Right lobe of liver (tissue), 6 donors: ENCODE measurements at places on chromosomes 4 and X.

DNA sequence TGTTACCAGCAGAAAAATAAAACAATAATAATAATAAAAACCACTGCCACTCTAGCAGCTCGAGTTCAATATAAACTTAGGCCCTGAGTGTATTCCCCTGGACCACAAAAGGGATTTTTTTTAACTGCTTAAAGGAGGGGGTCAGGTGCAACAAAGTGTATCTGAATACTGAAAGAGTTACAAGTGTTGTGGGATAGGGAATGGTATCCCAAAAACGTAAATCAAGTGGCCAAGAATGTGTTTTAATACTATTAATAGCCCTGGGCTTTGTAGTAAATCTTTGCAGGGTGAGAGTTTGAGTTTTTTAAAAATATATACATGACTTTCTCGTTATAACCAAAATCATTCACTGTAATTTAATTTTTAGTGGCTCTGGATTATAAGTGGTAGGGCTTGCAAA lies 860.1 kb upstream of the INTU start:
- H3K4me3 ChIP-seq, result no peak overlapping the region
- H3K27me3 ChIP-seq, result no peaks in the 10 kb centered on the region
- no peak for DNase-seq
- no peaks in the 10 kb centered on the region for H3K36me3 ChIP-seq

DNA sequence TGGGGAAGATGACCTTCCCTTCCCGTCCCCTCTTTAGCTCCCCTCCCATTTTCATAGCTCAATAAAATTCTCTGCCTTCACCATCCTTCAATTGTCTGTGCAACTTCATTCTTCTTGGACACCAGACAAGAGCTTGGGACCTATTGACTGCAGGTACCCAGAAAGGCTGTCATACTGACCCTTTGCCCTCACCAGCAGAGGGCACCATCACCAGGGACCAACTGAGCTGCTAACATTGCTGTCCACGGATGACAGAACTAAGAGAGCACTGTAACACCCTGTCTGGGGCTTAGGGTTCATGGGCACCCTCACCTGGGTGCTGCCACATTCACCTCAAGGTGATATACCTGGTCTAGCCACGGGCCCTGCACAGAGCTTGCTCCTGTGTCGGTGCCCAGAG lies 141.3 kb upstream of the VCX3B start:
- H3K27ac ChIP-seq, result no peak overlapping the region
- H3K27me3 ChIP-seq, result no peaks in the 10 kb centered on the region
- no peaks in the 10 kb centered on the region for H3K4me1 ChIP-seq
- DNase-seq, result no peak
- H3K36me3 ChIP-seq, result no peaks in the 10 kb centered on the region
- H3K4me3 ChIP-seq, result no peak overlapping the region

GRCh38 chrX:107675823-107676555 lies 47.7 kb downstream of the PRPS1 start:
- no peaks in the 10 kb centered on the region for H3K4me1 ChIP-seq
- H3K4me3 ChIP-seq, result no peak overlapping the region
- no peaks in the 10 kb centered on the region for H3K27me3 ChIP-seq
- no peaks in the 10 kb centered on the region for H3K36me3 ChIP-seq
- DNase-seq, result peak; percentile 55
- H3K27ac ChIP-seq, result peak overlapping the region; percentile 64

DNA sequence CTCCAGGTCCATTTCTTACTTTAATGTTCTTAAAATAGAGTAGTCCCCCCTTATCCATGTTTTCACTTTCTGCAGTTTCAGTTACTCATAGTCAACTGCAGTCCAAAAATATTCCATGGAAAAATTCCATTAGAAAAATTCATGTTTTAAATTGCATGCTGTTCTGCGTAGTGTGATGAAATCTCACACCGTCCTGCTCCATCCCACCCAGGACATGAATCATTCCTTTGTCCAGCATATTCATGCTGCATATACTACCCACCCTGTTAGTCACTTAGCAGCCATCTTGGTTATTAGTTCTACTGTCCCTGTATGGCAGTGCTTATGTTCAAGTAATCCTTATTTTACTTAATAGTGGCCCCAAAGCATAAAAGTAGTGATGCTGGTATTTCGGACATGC lies 5.4 kb upstream of the PDLIM5 start:
- no peak for DNase-seq
- peaks cover 9% of the 10 kb centered on the region for H3K4me1 ChIP-seq
- H3K36me3 ChIP-seq, result no peaks in the 10 kb centered on the region
- H3K4me3 ChIP-seq, result no peak overlapping the region

DNA sequence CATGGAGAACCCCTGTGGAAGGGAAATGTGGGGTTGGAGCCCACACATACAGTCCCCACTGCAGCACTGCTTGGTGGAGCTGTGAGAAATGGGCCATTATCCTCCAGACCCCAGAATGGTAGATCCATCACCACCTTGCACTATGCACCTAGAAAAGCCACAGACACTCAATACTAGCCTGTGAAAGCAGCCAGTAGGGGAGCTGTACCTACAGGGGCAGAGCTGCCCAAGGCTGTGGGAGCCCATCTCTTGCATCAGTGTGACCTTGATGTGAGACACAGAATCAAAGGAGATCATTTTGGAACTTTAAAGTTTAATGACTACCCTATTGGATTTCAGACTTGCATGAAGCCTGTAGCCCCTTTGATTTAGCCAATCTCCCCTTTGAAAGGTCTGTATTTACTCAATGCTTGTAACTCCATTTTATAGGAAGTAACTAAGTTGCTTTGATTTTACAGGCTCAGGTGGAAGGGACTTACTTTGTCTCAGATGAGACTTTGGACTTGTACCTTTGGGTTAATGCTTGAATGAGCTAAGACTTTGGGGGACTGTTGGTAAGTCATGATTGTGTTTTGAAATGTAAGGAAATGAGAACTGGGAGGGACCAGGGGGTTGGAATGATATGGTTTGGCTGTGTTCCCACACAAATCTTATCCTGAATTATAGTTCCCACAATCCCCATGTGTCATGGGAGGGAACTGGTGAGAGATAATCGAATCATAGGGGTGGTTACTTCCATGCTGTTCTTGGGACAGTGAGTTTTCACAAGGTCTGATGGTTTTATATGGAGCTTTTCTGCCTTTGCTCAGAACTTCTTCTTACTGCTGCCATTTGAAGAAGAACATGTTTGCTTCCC lies 352.6 kb downstream of the INPP4B start:
- H3K27me3 ChIP-seq, result no peaks in the 10 kb centered on the region
- no peak overlapping the region for H3K4me3 ChIP-seq
- no peak for DNase-seq
- H3K27ac ChIP-seq, result no peak overlapping the region

- peaks cover under 1% of the 10 kb centered on the region for H3K27me3 ChIP-seq
- DNase-seq, result no peak
- H3K27ac ChIP-seq, result no peak overlapping the region
- no peak overlapping the region for H3K4me3 ChIP-seq
- no peaks in the 10 kb centered on the region for H3K36me3 ChIP-seq
- H3K4me1 ChIP-seq, result no peaks in the 10 kb centered on the region
Measured at GRCh38 chrX:38178396-38178795, 42.3 kb downstream of the SRPX start.

DNA sequence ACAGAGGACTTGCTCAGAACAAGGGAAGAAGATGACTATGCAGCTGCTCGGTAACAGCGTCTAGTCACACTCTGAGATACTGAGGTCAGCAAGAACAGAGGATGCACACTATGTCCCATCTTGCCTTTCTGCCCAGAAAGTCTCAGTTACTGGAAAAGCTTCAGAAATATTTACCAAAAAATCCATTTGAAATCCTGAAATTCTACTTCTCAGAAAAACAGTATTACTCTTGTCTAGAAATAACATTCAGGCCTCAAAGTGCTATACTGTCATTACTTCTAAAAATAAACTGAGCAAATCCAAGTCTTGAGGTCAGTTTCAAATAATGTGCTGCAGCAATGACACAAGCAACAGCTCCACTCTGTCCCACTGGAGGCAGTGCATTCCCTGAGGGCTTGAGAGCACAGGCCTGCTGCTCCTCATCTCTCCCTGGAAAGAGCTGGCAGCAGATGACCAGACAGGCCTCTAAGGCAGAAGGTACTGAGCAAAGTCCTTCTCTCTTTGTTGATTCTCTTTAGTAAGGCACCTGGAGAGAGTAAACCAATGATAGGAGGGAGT lies 76.9 kb downstream of the CAMK2D start:
- H3K4me3 ChIP-seq, result no peak overlapping the region
- peaks cover 34% of the 10 kb centered on the region for H3K4me1 ChIP-seq
- H3K36me3 ChIP-seq, result no peaks in the 10 kb centered on the region

DNA sequence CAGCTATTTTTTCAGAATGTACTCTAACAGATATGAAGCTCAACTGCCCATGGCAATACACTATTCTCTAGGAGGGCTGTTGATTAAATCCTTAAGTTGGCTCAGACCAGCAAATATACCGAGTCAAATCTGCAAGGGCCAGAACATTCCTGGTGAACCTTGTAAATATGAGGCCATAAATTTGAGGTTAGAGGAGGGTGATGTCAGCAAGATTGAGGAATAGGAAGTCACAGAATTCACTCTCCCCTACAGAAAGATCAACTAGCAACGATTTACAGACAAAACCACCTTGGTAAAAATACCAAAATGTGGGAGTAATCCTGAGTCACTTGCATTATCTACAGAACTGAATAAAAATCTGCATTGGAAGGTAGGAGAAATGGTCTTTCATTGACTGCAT lies 399.3 kb downstream of the GPM6A start:
- H3K4me3 ChIP-seq, result no peak overlapping the region
- no peak overlapping the region for H3K27ac ChIP-seq
- no peaks in the 10 kb centered on the region for H3K27me3 ChIP-seq
- no peaks in the 10 kb centered on the region for H3K36me3 ChIP-seq

DNA sequence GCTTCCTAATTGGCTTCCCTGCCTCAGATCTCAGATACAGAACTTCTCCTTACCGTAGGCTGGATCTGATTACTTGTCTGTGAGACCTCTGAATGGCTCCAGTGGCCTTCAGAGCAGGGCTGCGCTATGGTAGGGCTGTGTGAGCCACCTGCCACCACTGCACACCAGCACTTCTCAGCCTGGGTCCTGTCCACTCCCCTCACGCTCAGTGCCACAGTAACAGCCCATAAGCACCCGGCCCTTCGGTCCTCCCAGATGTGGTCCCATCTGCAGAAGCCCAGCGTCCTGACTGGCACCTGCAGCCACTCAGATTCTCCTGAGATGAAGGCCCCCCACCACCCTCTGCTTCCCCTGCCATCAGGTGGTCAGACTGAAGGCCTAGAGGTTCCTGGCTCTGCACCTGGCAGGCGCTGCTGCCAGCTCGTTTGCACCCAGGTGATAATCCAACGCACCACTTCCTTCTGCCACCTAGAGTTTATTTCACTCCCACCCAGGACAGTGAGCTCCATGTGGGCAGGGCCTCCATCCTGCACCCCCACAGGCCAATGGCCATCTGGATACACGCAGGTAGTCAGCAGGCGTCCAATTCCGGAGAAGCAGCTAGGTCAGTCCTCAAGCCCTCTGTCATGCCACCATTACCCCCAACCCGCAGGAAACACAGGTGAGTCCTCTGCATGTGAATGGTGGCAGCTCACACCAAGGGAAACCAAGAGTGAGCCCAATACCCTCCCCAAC lies 5.4 kb downstream of the WDR1 start:
- peaks cover 35% of the 10 kb centered on the region for H3K36me3 ChIP-seq
- no peak for DNase-seq
- H3K4me3 ChIP-seq, result no peak overlapping the region
- H3K27me3 ChIP-seq, result no peaks in the 10 kb centered on the region
- H3K4me1 ChIP-seq, result peaks cover 25% of the 10 kb centered on the region
- H3K27ac ChIP-seq, result no peak overlapping the region

DNA sequence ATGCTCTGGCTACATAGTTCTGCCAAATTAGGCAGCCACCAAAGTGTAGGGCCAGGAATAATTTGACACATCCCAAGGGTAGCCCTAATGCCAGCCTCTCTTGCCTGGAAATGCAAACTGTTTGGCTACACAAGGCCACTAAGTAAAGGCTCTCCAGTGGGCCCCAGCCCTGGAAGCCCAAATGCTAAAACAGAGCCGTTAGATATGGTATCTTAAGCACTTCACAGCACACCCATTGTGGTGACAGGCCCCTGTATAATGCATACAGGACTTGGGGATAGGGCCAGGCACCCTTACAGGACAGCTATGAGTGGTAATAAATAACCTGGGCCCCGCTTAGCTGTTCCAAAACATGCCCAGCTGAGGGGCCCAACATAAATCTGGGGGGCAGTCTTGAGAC lies 623.9 kb downstream of the BCOR start:
- H3K4me3 ChIP-seq, result no peak overlapping the region
- H3K4me1 ChIP-seq, result no peaks in the 10 kb centered on the region
- no peak overlapping the region for H3K27ac ChIP-seq
- H3K27me3 ChIP-seq, result no peaks in the 10 kb centered on the region
- H3K36me3 ChIP-seq, result no peaks in the 10 kb centered on the region

DNA sequence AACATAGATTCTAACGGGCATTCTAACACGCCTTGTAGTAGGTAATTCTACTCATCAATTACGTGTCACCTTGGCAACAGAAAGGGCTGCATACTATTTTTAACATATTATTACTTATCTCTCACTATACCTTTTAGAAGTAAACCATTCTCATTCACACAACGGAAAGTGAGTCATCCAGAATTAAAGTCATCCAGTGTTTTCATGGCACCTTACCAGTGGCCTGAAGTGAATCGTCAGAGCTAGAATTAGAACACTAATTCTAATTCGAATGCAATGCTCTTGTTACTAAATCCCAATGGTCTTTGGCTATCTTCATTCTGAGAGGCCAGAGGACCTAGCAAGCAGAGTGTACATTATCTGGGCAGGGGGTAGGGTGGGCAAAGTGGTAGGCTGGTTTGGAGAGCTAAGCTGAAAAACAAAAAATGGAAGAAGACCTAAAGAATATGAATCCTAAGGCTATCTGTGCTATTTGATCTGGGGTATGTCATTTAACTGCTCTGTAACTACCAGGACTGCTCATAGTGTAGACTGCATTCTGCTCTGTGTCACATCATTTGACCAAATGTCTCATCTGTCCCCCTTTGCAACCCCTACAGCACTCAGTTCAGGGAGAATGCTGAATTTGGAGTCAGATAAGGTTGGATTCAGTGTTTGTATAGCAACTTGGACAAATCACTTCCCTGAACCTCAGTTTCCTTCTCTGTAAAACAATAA lies 96.5 kb downstream of the HDAC8 start:
- no peak overlapping the region for H3K4me3 ChIP-seq
- H3K27me3 ChIP-seq, result no peaks in the 10 kb centered on the region
- H3K4me1 ChIP-seq, result no peaks in the 10 kb centered on the region
- no peaks in the 10 kb centered on the region for H3K36me3 ChIP-seq
- no peak overlapping the region for H3K27ac ChIP-seq
- no peak for DNase-seq

DNA sequence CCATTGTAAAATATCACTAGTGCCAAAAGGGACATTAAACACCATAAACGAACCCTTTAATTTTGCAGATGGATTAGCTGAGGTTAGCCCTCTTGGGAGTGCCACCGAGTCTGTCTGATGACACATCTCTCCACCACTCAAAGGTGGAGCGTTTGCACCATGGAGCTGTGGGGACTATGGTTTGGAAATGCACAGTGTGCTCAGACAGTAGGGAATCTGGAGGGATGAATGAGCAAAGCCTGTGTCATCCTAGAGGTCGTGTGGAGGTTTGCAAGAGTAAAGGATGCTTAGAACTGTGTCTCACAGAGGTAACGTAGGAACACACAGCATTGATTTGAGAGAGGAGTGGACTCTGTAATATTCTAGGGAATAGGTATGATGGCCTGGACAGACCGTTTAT lies 93.7 kb downstream of the CLNK start:
- H3K4me1 ChIP-seq, result no peaks in the 10 kb centered on the region
- H3K36me3 ChIP-seq, result no peaks in the 10 kb centered on the region
- DNase-seq, result no peak
- no peaks in the 10 kb centered on the region for H3K27me3 ChIP-seq
- no peak overlapping the region for H3K27ac ChIP-seq
